ENCODE measurements at places on chromosomes 12 and 14.
A peak's percentile ranks its signal among the peaks of the same experiment; 100 is the strongest.

DNA sequence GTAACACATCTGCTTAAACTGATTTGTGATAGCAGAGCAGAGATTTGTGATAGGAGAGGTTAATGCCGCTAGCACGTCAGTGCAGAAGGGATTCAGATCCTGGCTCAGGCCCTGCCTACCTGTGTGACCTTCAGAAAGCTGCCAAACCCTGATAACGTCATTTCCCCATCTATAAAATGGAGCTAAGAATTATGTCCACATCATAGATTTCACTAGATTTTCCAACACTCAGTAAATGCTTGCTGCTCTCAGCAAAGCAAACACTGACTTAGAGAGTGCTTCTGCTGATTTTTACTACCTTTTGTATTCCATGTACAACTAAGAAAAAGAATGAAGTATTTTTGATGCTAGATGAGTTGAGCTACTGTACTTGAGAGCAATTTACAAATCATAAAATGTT is 261.4 kb downstream of the ITPR2 start:
- DNase-seq = no peak

DNA sequence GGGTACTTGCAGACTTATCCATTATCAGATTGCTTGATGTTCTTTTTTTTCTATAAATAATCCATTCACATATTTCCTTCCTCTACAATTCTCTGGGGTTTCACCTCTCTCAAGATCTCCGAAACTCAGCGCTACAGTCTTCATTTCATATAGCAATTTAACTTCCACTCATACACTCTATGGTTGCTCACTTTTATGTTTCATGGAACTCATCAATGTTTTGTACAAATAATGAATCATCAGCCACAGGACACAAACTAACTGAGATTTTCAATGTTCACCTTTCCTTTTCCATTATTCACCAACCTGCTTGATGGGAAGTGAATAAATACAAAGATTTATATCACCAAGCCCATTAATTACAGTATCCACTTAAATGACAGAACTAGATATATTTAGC is 534.7 kb downstream of the LRFN5 start:
- peak; percentile 42 for DNase-seq

GRCh38 chr14:75625034-75625433 is 35.6 kb downstream of the ERG28 start:
- DNase-seq = no peak

DNA sequence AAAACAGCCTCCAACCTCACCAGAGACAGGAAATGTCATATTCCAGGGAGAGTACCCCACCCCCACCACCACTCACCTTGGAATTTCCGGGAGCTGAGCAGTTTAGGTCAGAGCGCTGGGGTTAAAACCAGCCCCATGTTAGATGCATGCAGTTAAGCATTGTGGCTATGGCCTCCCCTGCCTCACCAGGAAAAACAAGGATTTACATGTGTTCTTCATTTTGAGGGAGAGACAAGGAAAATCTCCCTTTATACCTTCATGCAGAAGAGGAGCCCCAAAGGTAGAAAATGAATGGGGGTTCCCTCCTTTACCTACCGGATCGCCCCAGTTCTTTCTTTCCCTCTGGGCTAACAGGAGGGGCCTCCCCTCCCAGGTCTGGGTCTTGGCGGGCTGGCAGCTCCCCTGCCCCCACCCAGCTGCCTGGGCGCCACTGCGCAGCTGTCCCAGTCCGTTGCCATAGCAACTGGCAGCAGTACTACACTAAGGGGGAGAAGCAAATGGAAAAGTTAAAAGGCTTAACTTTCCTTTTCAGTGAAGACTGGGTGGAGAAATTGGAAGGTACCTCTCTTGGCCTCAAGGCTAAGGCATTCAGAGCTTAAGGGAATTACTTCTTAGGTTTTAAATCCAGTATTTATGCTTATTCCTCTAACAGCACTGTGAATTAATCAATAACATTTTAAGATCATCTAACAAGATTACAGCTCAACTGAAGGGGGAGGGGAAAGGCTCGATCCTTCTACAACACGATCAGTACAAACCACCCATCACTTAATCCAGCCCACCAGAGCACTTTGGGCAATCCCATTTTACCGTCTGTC is 20.5 kb downstream of the CBX5 start:
- DNase-seq = peak; percentile 79

DNA sequence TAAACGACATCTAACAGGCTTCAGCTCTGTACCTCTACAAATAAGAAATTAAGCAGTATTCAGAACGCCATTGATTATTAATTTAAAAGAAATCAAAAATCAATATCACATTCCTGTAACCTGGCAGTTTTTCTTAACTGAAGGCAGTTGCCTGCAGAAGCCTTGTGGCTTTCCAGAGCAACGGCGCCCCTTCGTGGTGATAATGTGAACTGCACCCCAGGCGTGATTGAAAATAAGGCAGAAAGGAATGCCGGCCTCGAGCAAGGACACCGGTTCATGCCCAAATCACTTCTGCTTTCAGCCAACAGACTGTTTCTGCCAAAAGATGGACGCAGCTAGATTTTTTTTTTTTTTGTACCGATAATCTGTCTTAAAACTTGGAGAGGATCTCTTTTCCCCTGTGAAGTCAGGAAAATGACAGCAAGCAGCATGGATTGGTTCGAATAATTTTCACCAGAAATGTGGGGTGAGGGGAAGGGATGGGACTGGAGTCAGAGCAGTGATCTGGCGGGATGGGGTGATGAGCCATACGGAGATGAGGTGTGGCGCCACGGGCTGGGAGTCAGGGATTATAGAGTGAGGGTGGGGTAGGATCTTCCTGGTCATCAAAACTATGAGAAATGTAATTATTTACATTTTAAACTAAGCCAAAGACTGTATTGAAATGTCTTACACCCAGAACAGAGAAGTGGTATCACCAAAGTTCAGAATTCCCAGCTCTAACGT is 473.0 kb downstream of the DPF3 start:
- peak; percentile 60 for DNase-seq

DNA sequence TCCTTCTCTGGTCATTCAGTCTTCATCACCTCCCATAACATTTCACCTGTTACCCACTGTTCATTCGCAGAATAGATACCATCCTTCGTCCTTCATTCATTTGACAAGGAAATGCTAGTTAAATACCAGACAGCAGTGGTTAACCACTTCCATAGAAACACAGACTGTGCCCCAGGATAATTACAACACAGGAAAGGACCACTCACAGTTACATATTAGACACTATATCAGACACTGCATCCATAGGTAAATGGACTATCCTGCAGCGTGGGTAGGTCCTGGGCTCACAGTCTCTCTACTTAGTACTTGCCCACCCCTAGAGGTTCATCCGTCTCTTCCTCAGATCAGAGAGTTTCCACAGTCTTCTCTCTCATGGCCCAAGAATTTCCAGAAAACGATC is 1044.6 kb downstream of the VRK1 start:
- no peak for DNase-seq

- DNase-seq = no peak
These were observed 164.1 kb downstream of the KITLG start for GRCh38 chr12:88416155-88416554.

DNA sequence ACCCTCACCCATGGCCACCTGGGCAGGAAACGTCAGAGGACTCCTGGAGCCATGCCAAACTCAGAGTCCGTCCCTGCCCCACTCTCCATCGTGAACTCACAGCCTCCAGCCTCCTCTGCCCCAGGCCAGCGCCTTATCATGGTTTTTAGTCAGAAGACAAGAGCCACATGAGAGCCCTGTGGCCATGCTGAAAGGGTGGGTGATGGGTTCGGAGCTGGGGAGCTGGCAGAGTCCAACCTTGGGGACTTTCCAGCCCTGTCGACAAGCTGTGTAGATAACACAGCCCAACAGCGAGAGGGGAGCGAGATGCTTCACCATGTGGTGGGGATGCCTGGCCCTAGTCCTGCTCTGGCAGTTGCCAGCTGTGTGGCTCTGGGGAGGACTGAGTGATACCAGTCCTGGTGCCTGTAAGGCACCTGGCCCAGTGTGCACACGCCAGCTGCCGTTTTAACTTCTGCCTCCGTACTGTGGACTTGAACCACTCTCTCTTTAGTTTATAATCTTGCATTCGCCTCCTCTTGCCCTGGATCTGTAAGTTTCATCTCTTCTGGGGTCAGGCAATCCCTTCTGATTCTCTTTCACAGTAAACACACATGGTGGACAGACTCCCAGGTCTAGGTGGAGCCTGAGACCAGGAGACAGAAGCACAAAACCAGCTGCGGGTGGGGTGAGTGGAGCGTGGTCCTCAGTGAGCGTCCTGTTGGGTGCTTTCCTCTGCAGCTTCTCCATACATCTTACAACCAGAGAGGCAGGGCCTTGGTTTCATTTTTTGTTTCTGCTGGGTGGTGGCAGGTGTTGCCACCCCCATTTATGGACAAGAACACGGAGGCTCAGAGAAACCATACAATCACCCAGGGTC is 55.3 kb downstream of the RIN3 start:
- DNase-seq = no peak

DNA sequence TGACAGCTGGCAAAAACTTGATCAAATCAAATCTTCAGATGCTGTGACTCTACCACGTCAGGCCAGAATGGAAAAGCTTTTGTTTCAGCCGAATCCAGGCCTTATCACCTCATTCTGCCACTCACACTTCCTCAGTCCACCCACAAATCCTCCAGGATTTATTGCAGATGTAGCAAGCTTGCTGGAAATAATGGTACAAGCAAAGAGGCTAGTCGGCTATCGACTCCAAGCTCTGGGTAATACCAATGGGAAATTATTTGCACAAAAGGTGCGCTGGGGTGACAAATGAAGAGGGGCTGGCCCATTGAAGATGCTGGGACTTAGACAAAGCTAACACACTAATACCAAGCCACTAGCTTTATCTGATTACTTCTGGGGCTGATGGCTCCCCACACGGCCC is 250.5 kb downstream of the ASCL1 start:
- DNase-seq = no peak

GRCh38 chr14:37985826-37986470 is 221.8 kb upstream of the SSTR1 start:
- peak; percentile 63 for DNase-seq

GRCh38 chr14:23355871-23356435 is 3.3 kb upstream of the SLC22A17 start:
- no peak for DNase-seq

DNA sequence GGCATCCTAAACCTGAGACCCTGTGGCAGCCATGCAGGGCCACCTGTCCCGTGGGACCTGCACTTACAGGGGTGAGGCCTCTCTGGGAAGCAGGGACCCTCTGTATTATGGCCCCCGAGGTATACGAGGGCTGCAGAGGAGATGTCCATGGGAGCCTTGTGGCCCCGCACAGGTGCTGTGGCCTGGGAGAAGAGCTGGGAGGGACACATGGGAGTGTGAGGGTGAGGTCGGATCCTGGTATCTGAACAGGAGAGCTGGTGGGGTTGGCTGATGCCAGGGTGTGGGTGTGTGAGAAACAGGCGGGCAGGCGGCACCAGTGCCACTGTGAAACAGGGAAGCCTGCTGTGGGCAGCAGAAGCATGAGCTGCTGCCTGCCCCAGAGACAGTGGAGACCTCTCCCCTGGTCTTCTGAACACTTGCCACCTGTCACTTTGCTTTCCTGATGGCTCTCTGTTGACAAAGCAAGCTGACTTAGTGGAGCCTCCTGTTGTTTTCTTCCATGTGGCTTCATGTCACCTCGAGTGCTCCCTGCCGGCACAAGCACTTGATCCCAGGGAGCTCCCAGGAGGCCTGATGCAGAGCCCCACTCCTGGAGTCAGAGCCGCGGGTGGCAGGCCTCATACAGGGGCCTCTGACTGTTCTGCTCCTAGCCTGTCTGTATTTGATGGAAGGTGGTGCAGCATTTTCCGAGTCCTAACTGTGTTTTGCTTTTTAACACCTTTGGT is 19.8 kb upstream of the AMN start:
- DNase-seq = no peak

DNA sequence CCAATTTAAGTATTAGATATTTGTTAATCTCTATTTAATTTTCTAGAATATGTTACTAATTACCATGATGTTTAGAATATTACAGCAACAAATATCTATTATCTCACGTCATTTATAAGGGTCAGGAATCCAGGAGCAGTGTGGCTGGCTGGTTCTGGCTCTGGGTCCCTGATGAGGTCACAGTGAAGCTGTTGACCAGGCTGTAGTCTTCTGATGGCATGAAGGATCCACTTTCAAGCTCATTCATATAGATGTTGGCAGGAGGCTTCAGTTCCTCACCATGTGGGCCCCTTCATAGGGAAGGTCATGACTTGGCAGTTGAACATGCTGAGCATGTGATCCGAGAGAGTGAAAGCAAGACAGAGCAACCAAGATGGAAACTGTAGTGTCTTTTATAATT is 375.6 kb downstream of the ATP23 start:
- DNase-seq = no peak

DNA sequence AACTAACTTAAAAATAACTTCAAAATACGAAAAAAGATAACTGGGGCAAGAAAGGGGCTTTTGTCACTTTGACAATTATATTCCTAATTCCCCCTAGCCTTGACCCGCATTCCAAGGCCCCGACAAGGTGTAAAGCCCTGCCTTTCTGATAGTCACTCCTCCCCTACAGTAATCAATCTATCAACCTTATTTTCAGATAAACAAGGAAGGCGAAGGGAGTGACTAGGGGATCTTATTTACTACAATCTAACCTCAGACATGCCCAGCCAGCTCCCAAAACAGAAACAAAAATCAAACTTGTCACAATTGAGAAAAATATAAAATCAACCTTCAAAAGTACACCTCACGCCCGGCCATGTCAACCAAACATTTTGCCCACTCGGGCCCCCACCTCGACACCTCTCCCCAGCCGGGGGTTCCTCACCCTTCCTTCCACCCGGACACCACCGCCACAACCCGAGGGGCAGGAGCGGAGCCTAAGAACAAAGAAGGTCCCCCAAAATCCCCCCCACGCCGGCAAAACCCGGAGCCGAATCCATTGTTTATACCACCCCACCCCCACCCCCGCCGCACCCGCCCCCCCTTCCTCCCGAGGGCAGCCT is 562 bp downstream of the ZFYVE1 start:
- no peak for DNase-seq

- DNase-seq = peak; percentile 85
These were observed 132.4 kb upstream of the PZP start for GRCh38 chr12:9340422-9341259.

GRCh38 chr12:22766911-22767420 is 142.0 kb downstream of the ETNK1 start:
- DNase-seq = no peak

- peak; percentile 99 for DNase-seq
These were observed 110.4 kb downstream of the BCAT1 start for GRCh38 chr12:24838531-24838950.

DNA sequence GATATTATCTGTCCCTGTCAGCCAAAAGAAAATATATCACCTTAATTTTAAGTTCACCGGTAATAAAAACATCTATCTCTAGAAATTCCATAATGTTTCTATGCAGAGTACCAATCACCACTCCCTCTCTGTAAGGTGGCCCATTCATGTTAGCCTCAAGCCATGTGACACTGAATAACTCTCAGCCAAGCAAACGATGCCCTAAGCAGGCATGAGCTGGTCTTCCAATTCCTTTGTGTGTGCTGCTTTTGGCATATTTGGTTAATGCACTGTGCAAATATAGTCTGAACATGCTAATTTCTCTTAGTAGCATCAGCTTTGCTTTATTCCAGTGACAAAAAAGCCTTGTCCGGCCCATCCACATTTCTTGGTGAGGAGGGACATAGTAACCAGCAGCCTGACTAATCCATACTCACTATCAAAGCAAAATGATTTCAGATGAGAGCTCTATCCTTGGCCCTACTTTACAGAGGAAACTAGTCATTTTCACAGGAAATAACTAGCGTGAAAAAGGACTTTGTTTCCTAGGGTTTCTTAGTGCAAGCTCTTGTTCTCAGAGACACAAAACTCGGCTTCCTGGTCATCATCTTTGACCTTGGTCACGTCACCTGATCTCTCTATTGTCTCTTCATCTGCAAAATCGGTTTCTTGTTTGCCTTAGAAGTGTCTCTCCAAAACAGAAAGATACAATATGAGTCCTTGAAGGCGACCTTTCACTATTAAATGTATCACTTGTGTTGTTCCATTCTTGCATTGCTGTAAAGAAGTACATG is 59.2 kb upstream of the RTRAF start:
- DNase-seq = no peak

Measured in fibroblast of mammary gland (primary cell).